ENCODE measurements at places on chromosomes 4 and X.
A peak's percentile ranks its signal among the peaks of the same experiment; 100 is the strongest.

- no peak for DNase-seq
Measured at GRCh38 chr4:116233971-116234370, 851.4 kb downstream of the TRAM1L1 start.

GRCh38 chrX:131703646-131704045, 159.8 kb downstream of the OR13H1 start:
- no peak for DNase-seq

DNA sequence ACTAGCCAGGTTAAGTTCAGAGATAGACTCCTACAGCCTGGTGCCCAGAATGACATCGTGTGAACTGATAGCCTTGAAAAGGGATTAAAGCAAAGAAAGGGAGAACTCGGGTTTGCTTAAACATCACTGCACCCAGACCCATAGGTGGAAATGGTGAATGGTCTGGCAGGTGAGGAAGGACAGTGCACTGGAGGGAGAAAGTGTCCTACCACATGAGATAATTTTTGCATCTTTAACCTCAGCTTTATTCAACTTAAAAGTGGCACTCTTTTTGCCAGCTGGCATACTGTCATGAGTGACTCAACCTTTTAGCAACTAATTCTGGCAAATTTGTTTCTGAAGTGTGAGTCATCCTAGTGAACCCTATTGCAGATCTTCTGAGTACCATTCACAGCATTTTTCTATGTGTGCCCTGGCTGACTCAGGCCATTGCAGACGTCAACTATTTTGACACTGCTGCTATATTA, 53.0 kb upstream of the DAPP1 start:
- no peak for DNase-seq

DNA sequence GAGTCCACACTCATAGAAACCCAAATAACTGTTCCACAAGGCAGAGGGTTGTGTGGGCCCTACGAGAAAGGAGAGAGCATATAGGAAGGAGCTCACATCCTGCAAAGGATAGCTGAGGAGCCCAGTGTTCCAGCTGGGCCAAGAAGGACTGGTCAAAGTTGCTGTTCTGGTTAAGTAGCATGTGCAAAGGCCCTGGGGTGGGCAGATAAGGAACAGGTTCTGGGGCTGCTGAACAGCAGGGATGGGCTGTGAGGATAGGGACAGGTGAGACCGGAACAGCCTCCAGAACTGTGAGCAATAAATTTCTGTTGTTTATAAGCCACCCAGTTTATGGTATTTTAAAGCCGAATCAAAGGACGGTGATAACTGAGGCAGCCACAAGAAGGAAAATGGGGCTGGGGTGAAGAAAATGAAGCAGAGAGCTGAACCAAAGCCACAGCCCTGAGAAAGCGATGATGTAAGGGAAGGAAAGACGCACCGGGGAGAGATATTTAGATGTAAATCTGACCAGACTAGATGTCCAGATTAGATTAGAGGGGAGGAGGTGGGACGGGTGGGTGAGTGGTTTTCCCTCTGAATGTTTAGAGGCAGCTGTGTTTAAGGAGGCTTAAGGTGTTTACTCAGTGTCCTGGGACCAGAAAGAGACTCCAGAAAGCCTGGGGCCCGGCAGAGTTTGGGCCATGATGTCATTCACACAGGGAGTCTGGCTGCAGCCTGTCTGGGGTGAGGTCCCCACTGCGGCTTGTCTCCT, 180.8 kb upstream of the BCOR start:
- no peak for DNase-seq

GRCh38 chr4:115437739-115438138, 324.3 kb upstream of the NDST4 start:
- DNase-seq, result no peak

GRCh38 chr4:39905656-39906055, 72.1 kb downstream of the PDS5A start:
- no peak for DNase-seq

GRCh38 chr4:42399393-42399792, 2.1 kb downstream of the SHISA3 start:
- DNase-seq, result no peak

DNA sequence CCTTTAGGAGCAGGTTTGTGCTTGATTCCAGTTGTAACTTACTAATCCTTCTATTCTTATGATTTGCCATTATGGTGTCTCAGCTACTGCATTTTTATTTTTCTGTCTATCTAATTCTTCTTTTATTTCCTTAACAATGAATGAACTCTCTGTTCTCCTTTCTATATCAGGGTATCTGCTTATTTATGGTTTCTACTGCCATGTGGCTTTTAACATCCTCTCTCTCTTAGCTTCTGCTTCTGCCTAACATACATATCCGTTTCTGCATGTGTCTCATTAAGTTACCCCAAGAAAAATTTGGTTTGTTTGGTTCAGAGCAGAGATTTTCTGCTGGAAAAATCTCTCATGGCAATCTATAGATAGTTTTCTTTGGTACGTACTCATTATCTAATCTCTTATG, 614.4 kb downstream of the RPA4 start:
- no peak for DNase-seq

DNA sequence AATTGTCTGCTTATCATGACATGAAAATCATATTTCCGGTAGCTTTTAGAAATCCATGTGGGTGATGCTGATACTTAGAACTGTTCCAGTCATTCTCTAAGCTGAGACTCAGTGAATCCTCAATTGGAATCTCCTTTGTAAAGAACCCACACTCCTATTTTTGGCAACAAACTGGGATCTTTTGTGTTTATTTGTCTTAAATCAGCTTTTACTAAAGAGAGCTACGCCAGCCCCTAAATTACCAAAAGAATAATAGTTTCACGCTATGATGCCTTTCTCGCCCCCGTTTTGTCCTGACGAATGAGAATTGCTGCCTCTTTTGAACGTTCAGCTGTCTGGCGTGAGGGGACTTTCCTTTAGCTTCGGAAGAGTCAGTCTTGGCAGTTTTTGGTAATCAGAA, 195.9 kb downstream of the SHOX start:
- DNase-seq, result no peak

- DNase-seq, result peak; percentile 74
Measured at GRCh38 chr4:168569066-168569930, 72.4 kb downstream of the PALLD start.
